Nephron progenitor cell (in vitro differentiated cells): ENCODE measurements at places on chromosomes 2 and 18.
A peak's percentile ranks its signal among the peaks of the same experiment; 100 is the strongest.

DNA sequence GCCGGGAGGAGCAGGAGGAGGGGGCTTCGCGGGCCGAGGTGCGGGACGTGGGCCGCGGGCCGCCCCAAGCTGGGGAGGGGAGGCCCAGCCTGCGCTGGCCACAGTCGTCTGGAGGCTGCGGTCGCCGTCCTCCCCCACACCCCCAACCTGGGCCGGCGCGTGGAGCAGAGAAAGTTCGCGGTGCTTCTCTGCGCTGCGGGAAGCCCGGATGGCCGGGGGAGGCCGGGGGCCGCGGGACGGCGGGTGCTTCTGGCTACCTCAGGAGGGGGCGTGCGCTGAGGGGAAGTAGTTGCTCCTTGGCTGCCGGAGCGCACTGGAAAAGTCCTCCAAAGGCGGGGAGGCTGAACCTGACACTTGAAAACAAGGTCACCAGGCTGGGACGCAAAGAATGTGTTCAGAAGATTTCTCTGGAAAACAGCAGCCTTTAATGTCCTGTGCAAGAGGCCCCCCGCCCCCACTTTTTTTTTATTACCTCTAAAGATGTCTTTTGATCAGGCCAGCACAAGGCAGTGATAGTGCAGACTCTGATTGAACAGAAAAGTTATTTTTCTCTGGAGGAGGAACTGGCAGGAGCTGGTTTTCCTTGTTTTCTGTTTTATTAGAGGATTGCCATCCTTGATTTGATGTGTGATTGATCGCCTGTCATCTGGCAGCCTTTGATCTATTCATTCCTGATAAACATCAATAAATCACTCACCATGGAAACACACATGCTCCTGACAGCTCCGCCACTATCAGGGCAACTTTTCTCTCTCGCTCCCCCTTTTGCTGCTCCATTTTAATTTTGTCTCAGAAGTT lies 1.6 kb downstream of the TSHZ1 start:
- DNase-seq, result peak; percentile 66

DNA sequence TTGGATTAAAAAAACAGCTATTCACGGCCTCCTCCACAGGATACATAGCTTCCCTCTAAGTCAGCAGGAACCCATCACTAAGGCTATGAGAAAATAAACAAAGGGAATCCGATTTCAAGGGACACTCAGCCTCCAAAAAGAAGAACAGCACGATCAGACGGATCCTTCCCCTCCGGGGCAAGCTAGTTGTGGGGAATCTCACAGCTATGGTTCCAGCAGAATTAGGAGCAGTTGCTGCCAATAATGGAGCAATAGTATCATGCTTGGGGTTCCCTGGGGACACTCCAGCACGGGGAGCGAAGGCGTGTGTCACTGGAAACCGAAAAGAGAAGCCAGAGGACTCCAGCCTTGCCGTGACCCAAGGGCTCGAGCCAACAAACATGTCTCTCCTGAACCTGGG lies 163.1 kb downstream of the TTC32 start:
- no peak for DNase-seq

DNA sequence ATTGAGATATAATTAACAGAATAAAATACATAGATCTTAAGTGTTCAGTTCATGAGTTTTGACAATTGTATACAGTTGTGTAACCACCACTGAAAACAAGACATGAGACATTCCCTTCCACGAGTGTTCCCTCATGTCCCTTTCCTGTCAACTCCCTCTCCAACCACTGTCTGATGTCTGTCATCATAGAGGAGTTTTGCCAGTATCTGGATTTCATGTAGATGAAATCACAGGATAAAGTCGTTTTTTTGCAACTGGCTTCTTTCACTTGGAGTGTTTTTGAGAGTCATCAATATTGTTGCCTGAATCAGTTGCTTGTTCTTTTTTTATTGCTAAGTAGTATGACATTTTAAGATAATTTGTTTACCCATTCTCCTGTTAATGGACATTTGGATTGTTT lies 52.7 kb downstream of the RBMS1 start:
- DNase-seq, result no peak

DNA sequence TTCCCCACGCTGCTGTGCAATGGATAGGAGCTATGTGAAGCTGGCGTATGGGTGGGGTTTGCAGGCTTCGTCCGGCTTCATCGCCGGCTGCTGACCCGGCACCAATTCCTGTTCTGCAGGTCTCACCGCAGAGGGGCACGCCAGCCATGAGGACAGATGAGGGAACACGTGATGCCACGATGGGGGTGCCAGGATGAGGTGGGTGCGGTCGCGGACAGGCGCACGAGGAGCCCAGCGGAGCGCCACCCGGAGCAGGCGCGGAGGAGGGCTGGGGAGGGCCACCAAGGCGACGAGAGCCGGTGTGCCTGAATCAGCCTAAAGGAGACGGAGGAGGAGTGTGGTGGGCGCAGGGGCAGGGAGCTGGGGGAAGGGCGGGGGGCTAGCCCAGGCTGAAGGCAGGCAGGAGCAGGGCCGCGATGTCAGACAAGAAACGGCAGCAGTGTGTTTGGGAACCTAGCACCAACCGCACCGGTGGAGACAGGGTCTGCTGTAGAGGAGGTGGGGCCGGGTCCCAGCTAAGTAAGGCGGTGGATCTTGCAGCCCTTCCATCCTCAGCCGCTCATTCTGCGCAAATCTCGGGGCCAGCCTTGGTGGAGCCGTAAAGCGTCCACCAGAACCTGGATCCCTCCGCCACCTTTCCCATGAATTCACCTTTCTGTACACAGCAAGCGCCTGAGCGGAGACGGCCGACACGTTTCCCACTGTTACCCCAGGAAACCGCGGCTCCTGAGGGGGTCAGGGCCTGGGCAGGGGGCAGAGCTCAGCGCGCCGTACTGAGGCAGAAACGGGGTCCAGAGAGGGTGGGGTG lies 17.0 kb upstream of the CD8A start:
- DNase-seq, result peak; percentile 60

DNA sequence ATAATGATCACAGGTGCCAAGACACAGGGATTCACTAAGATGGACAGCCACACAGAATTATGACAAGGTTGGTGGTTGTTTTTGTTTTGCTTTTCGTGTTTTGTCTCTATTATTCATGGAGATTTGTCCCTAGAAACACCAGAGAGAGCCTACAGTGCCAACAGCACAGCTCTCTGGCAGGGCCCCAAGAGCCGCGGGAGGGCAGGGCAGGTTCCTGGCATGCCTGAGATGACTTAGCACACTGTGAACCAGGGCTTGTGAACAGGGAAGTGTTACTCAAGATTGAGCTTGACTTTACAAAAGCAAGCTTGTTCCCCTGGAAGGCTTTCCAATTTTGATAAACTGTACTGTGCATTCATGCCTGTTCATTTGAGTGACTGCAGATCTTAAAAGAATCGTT lies 437.4 kb upstream of the SALL3 start:
- DNase-seq, result no peak

DNA sequence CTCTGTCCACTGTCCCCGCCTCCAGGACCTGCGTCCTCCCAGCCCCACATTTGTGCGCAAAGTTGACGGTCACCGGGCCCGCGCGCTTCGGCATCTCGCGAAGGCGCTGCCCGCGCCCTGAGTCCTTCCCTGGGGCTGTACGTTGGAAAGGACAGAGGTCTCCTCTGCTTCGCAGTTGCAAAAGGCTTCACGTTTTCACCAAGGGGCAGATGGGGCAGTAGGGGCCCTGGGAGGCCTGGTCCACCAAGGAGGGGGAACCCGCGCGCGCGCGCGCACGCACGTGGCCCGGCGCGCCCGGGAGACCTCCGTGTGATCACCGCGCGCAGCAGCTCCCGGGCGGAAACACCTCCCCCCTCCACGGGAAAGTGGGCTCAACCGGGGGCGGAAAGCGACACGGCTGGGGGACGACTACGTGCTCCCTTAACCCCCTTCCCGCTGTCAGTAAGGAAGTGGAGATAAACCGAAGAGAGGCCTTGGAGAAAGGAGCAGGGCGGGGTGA lies 21.9 kb downstream of the TEX44 start:
- no peak for DNase-seq
